Left cardiac atrium (tissue), 4 donors: ENCODE measurements at places on chromosomes 12 and 14. TPM values are rescaled to one million over a fixed set of nuclear protein-coding genes. Genes with fewer than 3 reads are reported as not detected.

DNA sequence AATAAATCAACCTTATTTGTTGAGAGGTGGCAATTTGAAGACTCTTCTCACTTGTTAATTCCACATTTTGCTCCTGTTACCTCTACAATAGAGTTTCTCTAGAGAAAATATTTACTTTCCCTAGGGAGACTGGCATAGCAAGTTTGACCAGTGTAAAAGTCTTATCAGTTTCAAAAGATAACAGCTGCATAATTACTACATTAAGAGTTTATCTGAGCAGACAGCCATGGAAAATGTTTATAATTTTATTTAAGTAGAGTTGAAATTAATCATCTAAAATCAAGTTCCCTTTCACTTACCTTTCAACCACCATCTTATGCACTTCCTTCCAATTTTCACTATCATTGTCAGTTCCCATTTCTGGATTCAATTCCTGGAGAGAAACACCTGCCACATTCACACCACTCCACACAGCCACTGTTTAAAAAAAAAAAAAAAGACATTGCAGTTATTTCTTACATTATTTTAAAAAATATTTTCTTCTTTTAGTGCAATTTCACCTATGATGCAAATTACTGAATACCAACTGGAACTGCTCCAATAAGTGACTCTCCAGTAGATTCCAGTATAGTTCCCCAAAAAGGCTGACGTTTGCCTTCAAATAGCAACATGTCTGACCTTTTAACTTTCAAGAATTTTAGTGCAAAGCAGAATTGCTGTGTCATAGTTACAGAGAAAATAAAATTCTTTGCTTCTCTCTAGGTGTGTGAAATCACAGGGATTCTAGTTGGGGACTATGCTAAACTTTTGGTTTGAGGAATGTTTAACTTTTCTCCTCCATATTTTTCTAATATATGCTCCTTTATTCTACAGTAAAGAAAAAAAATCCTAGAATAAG, 19.4 kb downstream of the LDHB start:
- no peak for DNase-seq

DNA sequence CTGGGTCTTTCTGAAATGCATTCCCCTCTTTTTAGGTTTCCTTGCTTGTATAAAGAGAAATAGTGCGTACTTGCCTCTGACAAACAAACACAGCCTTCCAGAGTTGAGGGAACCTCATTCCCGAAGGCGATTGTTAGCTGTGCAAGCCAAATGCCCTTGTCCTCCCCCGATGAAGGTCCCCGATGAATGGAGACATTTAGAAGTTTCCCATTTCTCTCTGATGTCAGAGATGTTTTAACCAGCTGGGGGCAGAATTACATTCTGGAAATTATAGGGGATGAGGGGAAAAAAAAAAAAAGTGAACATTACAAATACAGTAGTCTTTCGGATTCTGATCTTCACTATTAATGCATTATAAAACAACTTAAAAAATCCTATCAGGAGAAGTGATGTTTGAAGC, 366.8 kb downstream of the VRK1 start:
- DNase-seq: no peak

- DNase-seq: no peak
Measured at GRCh38 chr12:1046727-1047126, 55.7 kb downstream of the ERC1 start.

Gene SYNE3
- total RNA-seq: 24.6 TPM

Gene HHIPL1
- total RNA-seq: 2.6 TPM

Gene SYCP3
- not detected for total RNA-seq

Gene CPNE8
- total RNA-seq: 26.4 TPM
